ENCODE measurements at places on chromosomes 2 and 18. TPM values are rescaled to one million over a fixed set of nuclear protein-coding genes. Genes with fewer than 3 reads are reported as not detected.

The NRP2 gene
- total RNA-seq = 57.7 TPM

The DNER gene
- 126 TPM for total RNA-seq

The NOL4 gene
- total RNA-seq = not detected

The KCNIP3 gene
- 4.1 TPM for total RNA-seq

The MAP3K19 gene
- not detected for total RNA-seq

The ZNF892 gene
- 2.2 TPM for total RNA-seq

The CCDC150 gene
- total RNA-seq = 13.6 TPM

The FBXO48 gene
- 0.98 TPM for total RNA-seq

The ANKRD30B gene
- 0.59 TPM for total RNA-seq

The ATP6V1B1 gene
- total RNA-seq = 0.68 TPM
